GM23248 (cell line): ENCODE measurements at places on chromosomes 5 and 9. TPM values are rescaled to one million over a fixed set of nuclear protein-coding genes. Genes with fewer than 3 reads are reported as not detected.

- DNase-seq: no peak
Observed at GRCh38 chr5:116374434-116374852, 200.2 kb downstream of the SEMA6A start.

Gene MAMDC2
- total RNA-seq: not detected in 2 replicates

Gene GPBP1
- total RNA-seq: 35.5 and 41.7 TPM in 2 replicates

- DNase-seq: no peak
Observed at GRCh38 chr5:170201311-170201710, 31.5 kb upstream of the C5orf58 start.

- DNase-seq: no peak
Observed at GRCh38 chr9:3080951-3081350, 237.1 kb upstream of the PUM3 start.

Gene SKIC3
- total RNA-seq: 83.5 and 101 TPM in 2 replicates

GRCh38 chr9:93958819-93959682 lies 3.9 kb upstream of the BARX1 start:
- DNase-seq: peak; percentile 63

Gene ACSL6
- 0.11 TPM in 1 of 2 replicates, not detected in the other for total RNA-seq

- no peak for DNase-seq
Observed at GRCh38 chr5:76657683-76658311, 34.6 kb upstream of the F2RL2 start.

DNA sequence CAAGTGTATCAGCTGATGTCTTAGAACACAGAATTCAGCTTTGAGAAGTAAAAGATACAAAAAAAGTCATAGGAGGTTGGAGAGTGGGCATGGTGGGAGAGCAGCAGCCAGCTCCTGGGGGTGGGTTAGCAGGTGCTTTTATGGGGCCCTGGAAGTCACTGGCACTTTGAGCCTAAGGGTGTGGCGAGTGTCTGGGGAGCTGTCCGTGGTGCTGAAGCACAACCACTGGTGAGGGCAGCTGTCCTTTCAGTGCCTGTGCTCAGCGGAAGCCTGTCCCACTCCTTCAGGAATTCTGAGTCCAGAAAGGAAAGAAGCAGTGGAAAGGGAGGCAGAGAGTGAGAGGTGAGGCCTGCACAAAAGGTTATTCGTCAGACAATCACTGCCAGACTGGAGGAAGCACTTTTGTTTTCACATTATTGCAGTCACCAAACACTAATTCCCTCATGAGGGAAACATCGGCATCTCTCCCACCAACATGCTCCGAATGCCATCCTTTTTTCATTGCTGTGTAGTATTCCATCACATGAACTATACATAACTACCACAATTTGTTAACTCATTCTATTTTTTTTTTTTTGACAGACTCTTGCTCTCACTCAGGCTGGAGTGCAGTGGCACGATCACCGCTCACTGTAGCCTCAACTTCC lies 59.4 kb upstream of the RAPGEF1 start:
- peak; percentile 64 for DNase-seq

Gene LHFPL2
- 13.7 and 14.4 TPM in 2 replicates for total RNA-seq

DNA sequence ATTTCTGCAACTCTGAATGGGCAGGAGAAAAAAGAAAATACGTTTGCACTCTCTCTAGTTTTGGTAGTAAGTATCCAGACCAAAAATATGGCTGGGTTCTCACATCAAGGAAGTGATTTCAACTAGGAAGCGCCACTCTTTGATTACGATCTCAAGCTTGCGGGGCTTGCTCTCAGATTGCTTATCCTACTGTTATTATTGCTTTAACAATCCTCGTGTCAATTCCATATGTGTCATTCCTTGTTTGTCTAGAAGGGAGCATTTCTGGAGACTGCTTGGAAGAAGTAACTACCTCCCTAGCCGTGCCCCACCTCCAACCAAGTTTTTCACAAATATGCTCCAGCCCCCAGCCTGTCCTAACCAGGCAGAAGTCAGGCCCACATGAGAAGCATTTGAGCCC lies 3.5 kb downstream of the PRUNE2 start:
- DNase-seq: no peak

- DNase-seq: no peak
Observed at GRCh38 chr5:129199308-129199707, 104.8 kb downstream of the ISOC1 start.

DNA sequence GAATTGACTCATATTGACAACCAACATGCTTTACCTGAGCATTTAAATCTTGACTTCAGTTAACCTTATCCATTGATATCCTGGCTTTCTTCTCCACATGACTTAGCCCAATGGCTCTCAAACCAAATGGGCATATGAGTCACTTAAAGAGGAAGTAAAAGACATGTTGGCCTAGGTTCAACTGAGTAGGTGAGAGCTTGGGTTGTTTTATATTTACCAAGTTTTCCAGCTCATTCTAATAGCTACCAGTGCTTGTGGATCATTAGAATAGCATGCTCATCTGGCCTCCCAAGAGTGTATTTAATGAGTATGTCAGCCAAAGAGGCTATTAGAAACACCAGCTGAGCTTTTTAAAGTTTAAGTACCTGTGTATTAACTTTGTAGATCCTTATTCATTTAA lies 1049.0 kb downstream of the PTPRD start:
- DNase-seq: no peak

- DNase-seq: no peak
Observed at GRCh38 chr5:1895739-1896420, 13.2 kb upstream of the IRX4 start.

Gene MAP1B
- total RNA-seq: 71.7 and 149 TPM in 2 replicates

DNA sequence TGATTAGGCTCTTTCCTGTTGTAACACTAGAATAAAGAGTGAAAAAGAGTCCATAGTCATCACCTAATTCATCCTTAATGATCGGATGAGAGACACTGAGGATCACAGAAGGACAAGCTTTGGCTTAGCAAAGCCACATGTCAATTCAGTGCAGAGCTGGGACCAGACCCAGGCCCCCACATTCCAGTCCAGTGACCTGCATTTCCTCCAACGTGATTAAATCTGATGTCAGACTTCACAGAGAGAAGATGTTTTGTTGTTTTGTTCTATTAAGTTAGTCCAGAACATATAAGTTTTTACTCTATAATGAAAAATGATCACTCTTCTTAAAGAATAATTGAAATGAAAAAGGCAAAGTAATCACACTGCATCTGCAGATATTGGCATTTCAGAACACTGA lies 377.9 kb upstream of the PAPPA start:
- DNase-seq: peak; percentile 10

Gene FOXD4L3
- not detected in 2 replicates for total RNA-seq

GRCh38 chr5:171593401-171593800 lies 174.0 kb downstream of the FGF18 start:
- no peak for DNase-seq

DNA sequence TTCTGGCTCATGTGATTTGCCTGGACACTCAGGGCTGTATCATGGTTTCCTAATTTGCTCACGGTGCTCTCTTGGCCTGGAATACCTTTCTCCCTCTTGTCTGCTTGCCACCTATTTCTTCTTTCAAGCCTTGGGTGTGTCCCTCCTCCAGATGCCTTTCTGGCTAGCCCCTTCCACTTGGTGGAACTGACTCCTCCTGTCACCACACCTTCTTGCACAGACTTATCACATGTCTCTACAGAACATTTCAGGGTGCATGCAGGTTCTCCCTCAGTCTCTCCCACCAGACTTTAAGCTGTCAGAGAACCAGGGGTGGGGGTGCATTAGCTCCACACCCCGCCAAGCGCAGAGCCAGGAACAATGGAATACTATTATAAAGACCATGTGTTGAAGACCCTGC lies 1.9 kb downstream of the TBC1D2 start:
- DNase-seq: peak; percentile 15

- DNase-seq: no peak
Observed at GRCh38 chr5:25020454-25020853, 375.7 kb upstream of the CDH10 start.

DNA sequence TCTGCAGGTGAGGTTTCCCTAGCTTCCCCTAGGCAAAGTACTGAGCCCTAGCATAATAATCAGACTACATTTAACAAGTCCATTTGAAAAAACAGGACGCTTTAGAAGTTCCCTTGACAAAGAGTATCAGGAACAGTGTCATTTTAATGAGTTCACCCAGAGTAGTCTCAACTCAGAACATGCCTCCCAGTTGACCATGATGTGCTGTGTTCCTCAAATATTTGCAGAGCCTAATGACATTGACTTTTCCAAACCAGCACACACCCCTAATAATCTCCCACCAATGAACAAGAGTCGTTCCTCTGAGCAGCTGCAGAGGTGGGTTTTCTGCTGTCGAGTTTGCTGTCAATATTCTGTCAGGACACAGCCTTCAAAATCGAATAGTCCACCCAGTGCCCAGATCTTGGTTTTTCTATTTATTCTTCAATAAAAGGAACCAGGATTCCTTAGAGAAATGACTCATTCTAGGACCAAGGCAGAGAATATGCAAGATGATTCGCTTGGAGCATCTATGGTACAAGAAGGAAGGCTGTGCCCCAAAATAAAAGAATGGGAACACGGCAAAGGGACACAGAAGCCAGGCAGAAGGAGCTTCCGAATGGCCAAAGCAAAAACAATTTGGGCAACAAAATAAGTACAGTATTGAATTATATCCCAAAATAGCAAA lies 57.6 kb downstream of the OTULIN start:
- DNase-seq: peak; percentile 60

Gene PCDHGA12
- total RNA-seq: 8.6 and 10.9 TPM in 2 replicates

DNA sequence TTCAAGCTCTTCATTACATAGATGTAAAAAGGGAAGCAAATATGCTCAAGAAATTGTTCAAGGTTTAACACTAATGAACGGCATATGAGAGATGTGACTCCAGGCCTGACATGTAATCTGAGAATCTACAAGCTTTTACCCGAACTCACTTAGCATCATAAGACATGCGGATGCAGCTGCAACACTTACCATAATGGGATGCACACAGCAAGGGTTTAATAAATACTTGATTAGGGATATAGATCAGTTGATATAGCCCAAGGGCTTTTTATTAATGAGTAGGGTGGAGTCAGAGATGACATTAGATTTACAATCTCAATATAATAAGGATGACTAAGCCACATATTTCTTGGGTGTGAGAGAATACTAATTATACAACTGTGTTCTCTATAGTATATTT lies 2215.5 kb downstream of the MAT2B start:
- no peak for DNase-seq

DNA sequence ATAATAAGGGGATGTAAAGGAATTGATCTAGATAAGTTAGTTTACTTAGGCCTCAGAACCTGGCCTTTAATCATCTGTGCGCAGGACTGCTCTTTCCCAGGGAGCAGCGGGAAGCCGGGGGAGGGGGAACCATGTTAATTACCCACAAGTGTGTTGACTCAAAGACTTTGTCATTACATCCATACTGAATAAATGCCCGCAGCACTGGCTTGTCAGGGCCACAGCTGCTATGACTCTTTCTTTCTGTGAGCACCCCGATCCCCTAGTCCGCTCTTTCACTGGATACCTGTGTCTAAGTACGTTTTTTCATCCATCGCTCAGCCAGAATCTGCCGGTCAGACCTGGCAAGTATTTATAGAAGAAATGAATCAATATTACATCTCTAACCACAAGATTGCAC lies 249.3 kb upstream of the DMRT1 start:
- DNase-seq: no peak

DNA sequence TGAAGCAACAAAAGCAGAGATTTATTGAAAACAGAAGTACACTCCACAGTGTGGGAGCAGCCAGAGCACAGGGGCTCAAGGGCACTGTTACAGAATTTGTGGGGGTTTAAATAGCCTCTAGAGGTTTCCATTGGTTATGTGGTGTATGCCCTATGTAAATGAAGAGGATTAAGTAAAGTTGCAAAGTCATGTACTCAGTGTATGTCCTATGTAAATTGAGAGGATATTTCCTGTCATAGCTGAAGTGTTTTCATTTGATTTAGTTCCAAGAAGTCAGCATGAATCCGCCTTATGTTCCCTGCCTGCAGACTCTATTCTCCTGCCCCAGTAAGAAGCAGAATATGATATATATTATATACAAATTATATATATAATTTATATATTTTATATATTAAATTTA lies 966.0 kb upstream of the COX7C start:
- no peak for DNase-seq

Gene TRIM7
- 1.4 and 6.8 TPM in 2 replicates for total RNA-seq

Gene WDR38
- not detected in 2 replicates for total RNA-seq

GRCh38 chr5:94614156-94614805 lies 4.1 kb downstream of the KIAA0825 start:
- no peak for DNase-seq

Gene ECM2
- total RNA-seq: 4.5 and 5.4 TPM in 2 replicates

DNA sequence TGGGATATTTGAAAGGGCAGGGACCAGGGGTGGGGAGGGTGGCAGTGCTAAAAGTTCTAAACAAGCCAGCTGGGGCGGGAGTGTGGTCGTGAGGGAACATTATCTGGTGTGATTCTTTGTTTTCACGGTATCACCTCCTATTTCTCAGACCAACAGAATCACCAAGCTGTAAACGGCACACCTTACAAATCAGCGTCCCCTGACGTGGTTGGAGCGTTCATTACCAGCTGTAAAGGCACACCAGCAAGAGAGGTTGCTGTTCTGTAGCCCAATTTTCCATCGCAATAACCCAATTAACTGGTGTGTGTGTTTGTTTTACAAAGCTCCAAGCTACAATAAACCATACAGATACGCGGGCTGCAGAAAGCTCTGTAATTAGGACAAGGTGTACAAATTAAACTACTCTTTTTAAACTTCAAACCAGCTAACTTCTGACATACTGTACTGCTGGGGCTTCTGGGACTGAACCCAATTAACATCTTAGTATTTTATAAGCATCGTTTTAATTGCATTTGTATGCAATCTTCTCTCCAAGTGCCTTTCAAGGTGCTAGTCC lies 303.6 kb upstream of the CLINT1 start:
- no peak for DNase-seq

Gene SHOC1
- not detected in 2 replicates for total RNA-seq

GRCh38 chr9:31697956-31698355 lies 686.5 kb upstream of the ACO1 start:
- DNase-seq: no peak

GRCh38 chr5:17219006-17219422 lies 1.6 kb downstream of the BASP1 start:
- DNase-seq: peak; percentile 49

Gene CATSPER3
- 0.11 TPM in 1 of 2 replicates, not detected in the other for total RNA-seq

- DNase-seq: peak; percentile 54
Observed at GRCh38 chr5:72205431-72206009, 98.2 kb downstream of the MAP1B start.
